ENCODE measurements at places on chromosomes 4 and X.
A peak's percentile ranks its signal among the peaks of the same experiment; 100 is the strongest.

DNA sequence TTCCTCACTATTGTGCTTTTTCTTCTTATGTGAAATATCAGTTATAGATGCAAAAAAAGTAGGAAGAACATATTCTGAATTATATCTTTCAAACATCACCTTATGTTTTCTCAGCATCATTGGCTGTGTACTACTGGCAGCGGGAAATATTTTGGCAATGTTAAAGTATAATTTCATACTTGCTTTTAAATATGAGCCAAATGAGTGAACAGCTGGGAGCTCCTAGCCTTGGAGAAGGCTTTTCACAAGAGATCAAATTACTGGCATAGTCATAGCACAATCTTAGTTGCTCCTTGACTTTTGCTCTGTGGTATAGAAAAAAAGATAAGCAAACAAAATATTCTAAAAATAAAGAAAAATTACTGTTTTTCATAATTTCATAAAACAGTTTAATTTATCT, 1575.8 kb upstream of the PABPC4L start:
- H3K4me1 ChIP-seq: no peaks in the 10 kb centered on the region
- DNase-seq: no peak
- H3K27ac ChIP-seq: no peak overlapping the region
- no peaks in the 10 kb centered on the region for H3K27me3 ChIP-seq
- no peaks in the 10 kb centered on the region for H3K36me3 ChIP-seq

DNA sequence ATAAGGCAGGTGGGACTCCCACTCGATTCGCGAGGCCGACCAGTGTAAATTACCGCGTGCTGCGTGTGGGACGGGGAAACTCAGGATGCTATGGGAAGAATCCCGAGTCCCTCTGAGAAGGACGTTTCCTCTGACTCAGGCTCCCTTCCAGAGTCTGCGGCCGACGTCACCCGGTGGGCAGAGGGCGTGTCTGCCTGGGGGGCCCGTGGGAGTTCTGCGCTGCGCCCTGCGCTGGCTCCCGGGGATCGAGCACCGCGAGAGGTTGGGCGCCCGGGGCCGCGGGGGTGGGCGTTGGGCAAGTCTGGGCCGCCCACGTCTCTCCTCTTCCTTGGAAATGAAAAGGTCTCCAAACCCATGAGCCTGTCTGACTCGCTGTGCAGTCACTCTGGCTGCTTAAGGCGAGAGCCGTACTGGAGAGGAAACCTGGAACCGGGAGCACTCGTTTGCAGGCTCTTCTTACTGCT, 568 bp downstream of the NIPAL1 start:
- DNase-seq: no peak
- H3K36me3 ChIP-seq: no peaks in the 10 kb centered on the region
- H3K4me1 ChIP-seq: peaks cover 11% of the 10 kb centered on the region
- H3K27me3 ChIP-seq: peaks cover 69% of the 10 kb centered on the region

- H3K4me1 ChIP-seq: no peaks in the 10 kb centered on the region
- H3K27me3 ChIP-seq: no peaks in the 10 kb centered on the region
- no peak overlapping the region for H3K4me3 ChIP-seq
- H3K36me3 ChIP-seq: peaks cover 19% of the 10 kb centered on the region
- no peak for DNase-seq
Observed at GRCh38 chrX:77755561-77755960, 30.5 kb downstream of the ATRX start.

GRCh38 chrX:71619193-71619592, 882 bp upstream of the CXCR3 start:
- no peaks in the 10 kb centered on the region for H3K27me3 ChIP-seq
- H3K27ac ChIP-seq: peak overlapping the region; percentile 90
- peak overlapping the region; percentile 97 for H3K4me3 ChIP-seq
- peak; percentile 72 for DNase-seq
